ENCODE measurements at places on chromosomes 7 and 10.

GRCh38 chr10:50614444-50615137 is 9.2 kb downstream of the SGMS1 start:
- DNase-seq: no peak

GRCh38 chr7:146875237-146875785 is 758.7 kb downstream of the CNTNAP2 start:
- no peak for DNase-seq

- no peak for DNase-seq
Observed at GRCh38 chr10:63375859-63376258, 89.9 kb downstream of the JMJD1C start.

DNA sequence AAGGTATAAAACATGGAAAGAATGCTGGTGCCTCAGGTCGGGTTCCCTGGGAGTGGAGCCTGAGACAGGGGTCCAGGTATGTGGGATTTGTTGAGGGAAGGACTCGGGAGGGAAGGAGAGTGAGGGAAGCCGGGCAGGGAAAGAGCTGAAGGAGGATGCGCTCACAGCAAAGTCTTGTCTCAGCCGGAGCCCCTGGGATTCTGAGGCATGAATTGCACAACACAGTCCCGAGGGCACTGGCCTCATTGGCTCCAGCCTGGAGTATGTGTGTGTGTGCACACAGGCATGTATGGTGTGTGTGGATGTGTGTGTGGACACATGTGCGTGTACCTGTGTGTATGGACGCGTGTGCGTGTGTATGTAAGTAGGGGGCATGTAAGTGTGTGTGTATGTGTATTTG is 87.4 kb downstream of the WDFY4 start:
- no peak for DNase-seq

DNA sequence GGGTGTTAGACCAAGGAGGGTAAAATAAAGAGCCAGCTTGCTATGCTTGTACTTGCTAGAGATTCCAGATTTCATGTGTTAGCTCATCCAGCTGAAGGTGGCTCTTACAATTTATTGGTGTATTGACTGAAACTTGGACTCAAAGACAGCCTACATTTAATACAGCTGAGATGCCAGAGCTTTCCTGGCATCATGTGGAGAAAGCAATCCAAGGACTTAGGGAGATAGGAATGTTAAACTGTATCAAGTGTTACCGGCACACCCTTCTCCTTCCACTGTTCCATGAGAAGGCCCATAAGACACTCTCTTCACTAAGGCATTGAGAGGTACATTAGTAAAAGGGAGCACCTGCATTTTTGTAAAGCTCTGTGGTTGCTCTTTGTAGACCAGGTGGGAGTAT is 9.3 kb upstream of the HERPUD2 start:
- no peak for DNase-seq

DNA sequence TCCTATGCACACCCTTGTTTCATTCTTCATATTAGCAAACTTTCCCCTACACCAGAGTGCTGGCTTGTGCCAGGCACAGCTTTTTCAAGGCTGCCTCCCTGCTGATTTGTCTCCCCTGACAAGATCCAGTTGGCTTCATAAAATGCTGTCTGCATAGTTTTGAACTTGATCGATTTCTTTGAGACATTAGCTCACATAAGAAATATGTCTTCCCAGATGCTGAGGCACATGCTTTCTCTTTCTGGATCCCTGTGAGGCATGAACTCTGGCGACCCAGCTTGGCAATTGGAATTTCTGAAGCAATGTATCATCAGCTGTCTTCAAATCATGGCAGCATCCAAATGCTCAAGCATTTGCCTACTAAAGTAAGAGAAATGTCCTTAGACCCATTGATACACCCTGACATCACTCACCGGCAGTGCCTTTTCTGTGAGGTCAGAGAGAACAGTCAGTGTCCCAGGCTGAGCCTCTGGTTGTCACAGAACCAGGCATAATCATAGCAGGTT is 616.4 kb upstream of the GHITM start:
- no peak for DNase-seq

DNA sequence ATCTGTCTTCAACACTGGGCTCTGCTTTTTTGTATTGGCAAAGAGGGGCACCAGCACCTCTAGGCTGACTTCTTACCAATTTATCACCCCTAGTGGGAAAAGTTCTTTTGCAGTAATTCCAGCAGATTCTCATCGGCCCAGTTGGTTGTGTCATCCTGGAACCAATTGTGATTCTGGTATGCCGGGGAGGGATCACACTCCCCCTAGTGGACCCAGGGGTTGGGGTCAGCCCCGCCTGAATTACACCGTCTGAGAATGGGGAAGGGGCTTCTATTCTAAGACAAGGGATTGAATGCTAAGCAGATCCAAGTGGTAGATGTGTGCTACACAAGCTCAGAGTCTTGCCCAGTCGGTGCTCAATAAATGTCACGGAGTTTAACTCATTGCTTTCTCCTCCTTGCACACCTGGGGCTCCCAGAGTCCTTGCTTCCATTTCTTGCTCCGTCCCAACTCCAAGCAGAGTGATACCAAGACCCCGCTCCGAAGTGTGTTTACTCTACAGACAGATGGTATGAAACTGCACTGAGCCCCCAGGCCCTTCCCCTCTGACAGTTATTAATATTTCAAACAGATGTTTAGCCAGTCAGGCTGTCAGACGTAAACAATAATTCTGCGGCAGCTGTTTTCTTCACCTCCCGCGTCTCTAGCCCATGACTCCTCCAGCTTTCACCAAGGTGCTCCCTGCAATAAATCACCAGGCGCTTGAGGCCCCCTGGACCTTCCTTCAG is 71.9 kb downstream of the C10orf105 start:
- DNase-seq: no peak

GRCh38 chr7:16399265-16399831 is 22.0 kb downstream of the CRPPA start:
- no peak for DNase-seq

- no peak for DNase-seq
Observed at GRCh38 chr7:2821842-2822507, 22.1 kb downstream of the GNA12 start.

DNA sequence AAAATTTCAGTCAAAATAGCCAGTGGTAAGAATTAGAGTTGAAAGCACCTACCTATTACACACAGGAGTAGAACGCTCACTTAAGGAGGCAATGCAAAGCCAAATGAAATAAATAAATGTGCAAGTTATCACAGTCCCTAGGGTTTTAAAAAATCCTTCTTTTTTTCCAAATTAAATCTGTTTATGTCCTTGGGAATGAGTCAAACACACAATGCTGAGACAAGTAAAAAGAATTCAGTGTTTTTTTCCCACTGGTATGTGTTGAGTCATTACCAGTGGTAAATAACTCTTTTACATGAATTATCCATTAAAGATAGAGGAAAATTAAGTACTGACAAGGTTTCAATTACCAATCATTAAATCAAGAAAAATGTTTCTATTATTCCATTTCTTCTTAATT is 438.6 kb downstream of the TNS3 start:
- DNase-seq: no peak

DNA sequence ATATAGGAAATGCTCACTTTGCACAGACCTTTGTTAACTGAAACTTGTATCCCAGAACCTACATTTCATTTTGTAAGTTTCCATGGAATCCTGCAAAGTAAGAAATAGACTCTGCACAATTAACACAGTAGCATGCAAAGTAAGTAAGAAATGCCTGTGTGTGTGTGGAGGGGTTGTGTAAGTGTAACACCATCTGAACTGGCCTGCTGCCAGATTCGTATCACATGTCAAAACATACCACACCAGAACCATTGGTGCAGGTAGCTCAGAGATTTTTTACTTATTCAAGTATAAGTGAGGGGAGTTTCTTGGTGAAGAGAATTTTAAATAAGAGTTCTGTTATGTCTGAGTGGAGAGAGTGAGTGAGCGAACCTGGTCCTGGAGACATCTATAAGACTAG is 17.9 kb upstream of the DDX21 start:
- no peak for DNase-seq

DNA sequence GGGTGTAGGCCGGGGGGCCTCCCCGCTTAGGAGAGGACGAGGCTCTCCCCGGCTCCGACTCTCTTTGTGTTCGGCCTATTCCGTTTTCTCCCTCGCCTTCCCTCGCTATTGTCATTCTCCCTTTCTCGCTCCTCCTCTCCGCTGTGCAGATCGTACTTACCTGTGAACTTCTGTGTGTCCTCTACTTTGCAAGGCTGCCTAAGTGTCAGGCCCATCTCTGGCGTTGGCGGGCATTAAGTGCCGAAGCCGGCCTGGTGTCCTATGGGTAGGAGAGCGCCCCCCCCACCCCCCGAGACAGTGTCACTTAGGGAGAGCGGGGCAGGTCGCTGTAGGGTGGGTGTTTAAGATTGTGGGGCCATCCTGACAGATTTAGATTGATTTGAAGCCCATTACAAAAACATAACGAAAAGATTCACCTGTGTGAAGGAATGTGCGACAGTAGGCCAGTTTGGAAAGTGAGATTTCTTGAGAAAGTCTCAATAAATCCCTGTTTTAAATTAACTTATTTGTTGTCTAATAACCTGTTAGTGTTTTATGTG is 579 bp downstream of the RBM33 start:
- peak; percentile 19 for DNase-seq

DNA sequence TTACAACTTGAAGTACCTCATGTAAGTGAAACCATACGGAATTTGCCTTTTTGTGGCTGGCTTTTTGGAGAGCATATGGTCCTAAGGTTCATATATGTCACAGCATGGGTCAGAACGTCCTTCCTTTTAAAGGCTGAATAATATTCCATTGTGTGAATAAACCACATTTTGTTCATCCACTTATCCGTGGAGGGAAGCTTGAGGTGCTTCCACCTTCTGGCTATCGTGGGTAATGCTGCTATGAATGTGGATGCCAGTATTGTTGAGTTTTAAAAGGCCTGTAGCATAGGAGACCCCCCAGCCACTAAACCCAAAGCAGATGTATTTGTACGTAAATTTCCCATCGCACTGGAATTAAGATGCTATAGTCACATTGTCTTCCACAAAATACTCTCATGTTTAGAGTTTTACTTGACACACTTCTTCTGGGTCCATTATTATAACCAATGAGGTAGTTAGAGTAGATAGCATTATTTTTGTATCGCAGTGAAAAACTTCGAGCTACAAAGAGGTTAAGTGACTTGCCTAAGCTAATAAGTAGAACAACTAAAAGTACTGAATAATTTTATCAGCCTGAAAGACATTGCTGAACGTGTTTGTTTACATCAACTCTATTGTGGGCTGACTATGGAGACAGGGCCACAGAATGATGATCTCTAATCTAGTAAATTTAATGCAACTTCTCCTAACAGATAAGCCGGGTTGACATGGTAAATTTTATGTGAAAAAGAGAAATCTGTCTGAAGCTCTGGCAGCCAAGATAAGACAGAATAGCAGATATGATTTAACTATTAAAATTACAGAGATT is 183.0 kb upstream of the CTBP2 start:
- no peak for DNase-seq

GRCh38 chr7:73907554-73908122 is 46.7 kb downstream of the TMEM270 start:
- DNase-seq: no peak

GRCh38 chr7:45586542-45587520 is 12.7 kb downstream of the ADCY1 start:
- DNase-seq: no peak
